ENCODE measurements at places on chromosomes 11 and 22. TPM values are rescaled to one million over a fixed set of nuclear protein-coding genes. Genes with fewer than 3 reads are reported as not detected.

GRCh38 chr22:50599816-50600455 lies 657 bp upstream of the MAPK8IP2 start:
- peak; percentile 88 for DNase-seq

DNA sequence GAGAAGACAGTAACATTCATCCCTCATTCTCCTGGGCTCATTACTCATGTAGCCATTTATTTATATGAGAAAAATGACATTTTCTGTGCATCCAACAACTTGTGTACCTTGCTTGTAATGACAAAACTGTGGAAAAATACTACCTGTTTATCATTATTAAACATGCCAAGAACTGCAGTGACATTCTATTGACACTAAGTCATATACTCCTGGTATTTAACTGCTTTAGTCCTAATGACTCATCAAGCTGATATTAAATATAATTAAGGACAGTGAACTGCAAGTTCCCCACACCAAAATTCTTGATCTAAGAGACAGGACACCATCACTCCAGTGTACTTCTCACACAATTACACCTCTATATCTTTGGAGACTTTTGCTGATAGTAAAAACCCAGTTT lies 1328.7 kb upstream of the RAG2 start:
- DNase-seq, result no peak

DNA sequence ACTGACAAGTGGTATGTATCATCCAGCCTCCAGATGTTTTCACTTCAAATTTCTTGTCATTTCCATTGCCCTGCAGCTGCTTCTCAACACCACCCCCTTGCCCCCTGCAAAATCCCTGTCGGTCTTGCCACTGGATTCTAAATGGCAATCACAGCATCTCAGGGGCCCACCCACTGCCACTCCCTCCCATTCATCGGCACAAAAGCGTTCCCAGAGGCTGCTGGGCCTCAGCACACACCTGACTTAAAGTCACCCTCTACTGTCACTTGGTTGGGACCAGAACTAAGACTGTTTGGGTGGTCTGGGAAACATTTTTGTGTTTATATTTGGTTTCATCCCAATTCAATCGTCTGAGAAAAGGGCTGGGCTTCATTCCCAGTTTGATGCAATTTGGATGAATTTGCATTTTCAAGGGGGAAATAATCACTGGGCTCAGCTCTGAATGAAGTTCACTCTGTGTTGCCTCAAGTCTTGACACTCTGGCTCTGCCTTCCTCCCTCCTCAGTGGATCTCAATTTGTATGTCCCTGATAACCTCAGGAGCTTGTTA lies 27.1 kb downstream of the SYT13 start:
- DNase-seq, result peak; percentile 18

DNA sequence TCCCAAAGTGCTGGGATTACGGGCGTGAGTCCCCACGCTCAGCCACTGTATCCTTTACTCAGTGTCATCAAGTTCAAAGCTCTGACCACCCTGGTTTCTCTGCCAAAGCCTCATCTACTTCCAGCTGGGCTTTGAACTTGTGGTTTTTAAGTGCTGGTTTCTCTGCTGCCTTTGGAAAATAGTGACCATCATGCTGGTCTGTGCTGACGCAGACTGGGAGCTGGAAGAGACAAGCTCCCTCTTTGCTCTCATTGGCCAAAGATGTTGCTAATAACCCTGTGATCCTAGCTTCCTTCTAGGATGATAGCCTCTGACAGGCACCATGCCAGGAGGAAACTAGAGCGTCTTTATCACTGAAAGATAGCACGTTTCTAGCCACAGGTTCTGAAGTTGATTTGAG lies 62.4 kb downstream of the ALX4 start:
- no peak for DNase-seq

DNA sequence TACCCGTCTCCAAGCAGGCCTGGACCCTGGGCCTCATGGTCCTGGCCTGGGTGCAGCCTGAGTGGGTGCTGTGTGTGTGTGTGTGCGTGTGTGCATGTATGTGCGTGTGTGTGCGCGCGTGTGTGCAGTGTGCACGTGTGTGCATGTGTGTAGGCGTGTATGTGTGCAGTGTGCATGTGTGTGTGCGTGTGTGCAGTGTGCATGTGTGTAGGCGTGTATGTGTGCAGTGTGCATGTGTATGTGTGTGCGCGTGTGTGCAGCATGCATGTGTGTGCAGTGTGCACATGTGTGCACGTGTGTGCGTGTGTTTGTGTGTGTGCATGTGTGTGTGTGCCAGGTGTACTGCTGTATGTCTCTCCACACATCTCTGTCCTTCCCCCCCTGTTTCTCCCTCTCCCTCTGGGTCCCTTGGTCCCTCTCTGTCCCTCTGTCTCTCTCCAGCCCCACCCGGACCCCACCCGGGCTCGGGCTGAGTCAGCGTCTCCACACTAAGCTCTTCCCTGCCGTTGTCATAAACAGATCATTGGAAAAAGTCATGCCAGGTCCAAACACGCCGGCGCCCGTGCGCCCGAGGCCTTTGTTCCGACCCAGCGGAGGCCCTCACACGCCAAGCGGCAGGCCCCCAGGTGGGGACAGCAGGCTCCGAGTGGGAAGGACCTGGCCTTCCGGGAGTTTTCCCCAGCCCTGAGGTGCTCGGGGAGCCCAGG lies 34.0 kb downstream of the WNT7B start:
- no peak for DNase-seq

Gene OR5B21
- total RNA-seq, result not detected

Gene RAG2
- 0.15 TPM for total RNA-seq

- DNase-seq, result no peak
Measured at GRCh38 chr11:44165432-44165831, 70.0 kb downstream of the EXT2 start.

DNA sequence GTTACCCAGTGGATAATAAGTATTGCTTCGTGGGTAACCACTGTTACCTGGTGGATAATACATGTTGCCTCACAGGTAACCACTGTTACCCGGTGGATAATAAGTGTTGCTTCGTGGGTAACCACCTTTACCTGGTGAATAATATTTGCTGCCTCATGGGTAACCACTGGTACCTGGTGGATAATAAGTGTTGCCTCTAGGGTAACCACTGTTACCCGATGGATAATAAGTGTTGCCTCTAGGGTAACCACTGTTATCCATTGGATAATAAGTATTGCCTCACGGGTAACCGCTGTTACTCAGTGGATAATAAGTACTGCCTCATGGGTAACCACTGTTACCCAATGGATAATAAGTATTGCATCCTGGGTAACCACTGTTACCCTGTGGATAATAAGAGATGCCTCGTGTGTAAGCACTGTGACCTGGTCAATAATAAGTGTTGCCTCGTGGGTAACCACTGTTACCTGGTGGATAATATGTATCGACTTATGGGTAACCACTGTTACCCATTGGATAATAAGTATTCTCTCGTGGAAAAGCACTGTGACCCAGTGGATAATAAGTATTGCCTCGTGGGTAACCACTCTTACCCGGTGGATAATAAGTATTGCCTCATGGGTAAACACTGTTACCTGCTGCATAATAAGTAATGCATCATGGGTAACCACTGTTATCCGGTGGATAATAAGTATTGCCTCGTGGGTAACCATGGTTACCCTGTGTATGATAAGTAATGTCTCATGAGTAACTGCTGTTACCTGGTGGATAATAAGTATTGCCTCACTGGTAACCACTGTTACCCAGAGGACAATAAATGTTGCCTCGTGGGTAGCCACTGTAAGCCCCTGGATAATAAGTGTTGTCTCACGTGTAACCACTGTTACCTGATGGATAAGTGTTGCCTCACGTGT lies 20.1 kb upstream of the NXPE4 start:
- no peak for DNase-seq

- no peak for DNase-seq
Measured at GRCh38 chr22:42928969-42929837, 72.1 kb upstream of the ARFGAP3 start.

DNA sequence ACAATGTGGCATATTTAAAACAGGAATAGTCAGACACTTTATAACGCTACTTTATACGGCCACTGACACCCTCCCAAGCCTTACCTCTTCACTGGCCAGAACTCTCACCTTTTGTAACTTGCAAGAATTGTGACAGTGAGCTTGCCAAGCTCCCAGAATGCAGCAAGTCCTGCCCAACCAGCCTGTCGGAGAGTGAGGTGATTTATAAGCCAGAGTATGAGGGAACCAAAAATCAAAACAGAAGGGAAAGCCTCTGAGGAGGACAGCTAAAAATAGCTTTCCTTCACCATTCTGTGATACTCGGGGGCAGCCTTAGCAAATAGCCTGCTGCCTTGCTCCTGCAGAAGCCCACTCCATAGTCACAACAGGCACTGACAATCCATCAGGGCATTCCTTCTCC lies 229.7 kb downstream of the FAM76B start:
- no peak for DNase-seq

GRCh38 chr11:112801025-112801816 lies 160.0 kb upstream of the NCAM1 start:
- DNase-seq, result no peak

- DNase-seq, result no peak
Measured at GRCh38 chr11:94528551-94528950, 15.2 kb upstream of the FUT4 start.

DNA sequence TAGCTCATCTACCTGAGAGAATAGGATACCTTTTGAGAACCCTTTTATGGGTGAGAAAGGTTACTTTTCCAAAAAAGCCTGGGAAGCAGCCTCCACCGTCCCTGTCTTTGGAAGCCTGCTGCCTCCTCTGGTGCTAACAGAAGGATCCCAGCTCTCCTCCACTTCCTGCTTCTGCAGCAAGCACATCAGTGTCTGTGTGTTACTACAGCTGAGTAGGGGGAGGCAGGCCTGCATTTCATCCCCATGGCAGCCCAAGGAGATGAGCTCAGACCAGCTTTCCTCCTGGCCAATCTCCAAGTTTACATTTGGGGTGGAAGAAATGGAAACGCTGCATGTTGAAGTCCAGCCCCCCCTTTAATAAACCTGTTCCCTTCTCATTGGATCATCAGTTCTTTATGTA lies 7.4 kb upstream of the CCDC34 start:
- no peak for DNase-seq

DNA sequence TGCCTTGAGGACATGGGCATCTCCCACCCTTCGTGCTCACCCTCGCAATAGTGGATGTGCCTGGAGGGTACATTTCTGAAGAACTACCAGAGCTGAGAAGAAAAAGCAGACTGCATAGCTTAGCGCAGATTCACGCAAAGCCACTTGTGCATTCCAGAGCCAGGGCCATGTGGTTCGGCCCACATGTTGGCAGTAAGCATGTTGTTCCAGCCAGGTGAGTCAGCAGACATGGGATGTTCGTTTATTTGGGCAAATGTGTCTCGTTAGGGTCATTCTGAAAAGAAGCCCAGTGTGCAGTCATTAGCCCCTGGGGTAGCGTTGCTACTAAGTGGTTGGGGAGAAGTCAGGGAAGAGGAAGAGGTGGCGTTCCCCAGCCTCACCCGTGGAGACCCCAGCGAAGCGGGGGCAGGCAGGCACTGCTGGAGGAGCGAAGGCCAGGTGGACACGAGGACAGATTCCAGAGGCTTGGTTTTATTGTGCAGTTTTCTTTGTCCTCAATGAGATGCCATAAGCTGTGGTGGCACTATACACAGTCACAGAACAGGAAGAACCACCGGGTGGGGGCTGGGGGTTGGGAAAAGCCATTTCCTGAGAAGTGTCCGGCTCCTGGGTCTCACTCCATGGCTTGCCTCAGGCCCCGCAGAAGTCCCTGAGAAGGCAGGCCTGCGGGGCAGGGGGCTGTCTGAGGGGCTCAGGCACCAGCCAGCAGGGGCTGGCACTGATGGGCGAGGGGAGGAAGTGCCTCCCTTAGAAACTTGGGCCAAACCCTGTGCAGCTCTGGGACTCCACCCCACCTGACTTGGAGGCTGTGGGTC lies 5.0 kb downstream of the THY1 start:
- DNase-seq, result no peak

- peak; percentile 89 for DNase-seq
Measured at GRCh38 chr11:120952461-120953434, 71.2 kb upstream of the TBCEL start.

DNA sequence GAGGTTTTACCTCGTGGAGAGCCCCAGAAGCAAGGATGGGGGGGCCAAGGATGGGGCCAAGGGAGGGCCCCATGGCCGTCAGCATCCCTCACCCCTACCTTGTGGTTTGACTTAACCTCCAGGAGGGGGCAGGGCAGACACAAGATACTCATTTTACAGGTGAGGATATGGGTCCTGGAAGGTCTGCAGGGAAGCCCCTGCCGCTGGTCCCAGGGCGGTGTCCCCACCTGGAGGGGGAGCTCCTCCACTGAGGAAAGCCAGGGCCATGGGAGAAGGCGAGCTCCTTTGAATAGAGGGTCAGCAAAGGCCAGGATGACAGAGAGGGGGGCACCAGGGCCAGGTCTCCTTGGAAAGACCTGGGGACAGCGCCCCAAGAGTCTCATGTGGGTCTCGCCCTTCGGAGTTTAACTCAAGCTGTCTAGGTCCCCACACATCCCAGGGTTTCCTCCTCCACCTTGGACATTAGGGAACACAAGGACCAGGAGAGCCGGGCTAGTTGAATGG lies 5.9 kb upstream of the ADORA2A start:
- DNase-seq, result peak; percentile 60

GRCh38 chr22:33006220-33006954 lies 51.8 kb downstream of the SYN3 start:
- DNase-seq, result no peak

Gene SLC37A4
- total RNA-seq, result 55.2 TPM

Gene AHNAK
- total RNA-seq, result 14.9 TPM

- DNase-seq, result no peak
Measured at GRCh38 chr11:46364791-46365190, 16.7 kb upstream of the MDK start.

- no peak for DNase-seq
Measured at GRCh38 chr11:3126901-3127691, 38.0 kb downstream of the OSBPL5 start.

Gene POU2AF2
- not detected for total RNA-seq

DNA sequence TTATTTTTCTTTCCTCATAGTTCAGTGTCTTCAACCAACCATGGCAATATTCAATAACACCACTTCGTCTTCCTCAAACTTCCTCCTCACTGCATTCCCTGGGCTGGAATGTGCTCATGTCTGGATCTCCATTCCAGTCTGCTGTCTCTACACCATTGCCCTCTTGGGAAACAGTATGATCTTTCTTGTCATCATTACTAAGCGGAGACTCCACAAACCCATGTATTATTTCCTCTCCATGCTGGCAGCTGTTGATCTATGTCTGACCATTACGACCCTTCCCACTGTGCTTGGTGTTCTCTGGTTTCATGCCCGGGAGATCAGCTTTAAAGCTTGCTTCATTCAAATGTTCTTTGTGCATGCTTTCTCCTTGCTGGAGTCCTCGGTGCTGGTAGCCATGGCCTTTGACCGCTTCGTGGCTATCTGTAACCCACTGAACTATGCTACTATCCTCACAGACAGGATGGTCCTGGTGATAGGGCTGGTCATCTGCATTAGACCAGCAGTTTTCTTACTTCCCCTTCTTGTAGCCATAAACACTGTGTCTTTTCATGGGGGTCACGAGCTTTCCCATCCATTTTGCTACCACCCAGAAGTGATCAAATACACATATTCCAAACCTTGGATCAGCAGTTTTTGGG lies at the start of gene OR51T1:
Gene OR51T1 (plus strand): TSS at position 41 of the 641 bp plus-strand sequence. CDS start 0 bp downstream, at position 41.
- no peak for DNase-seq

Gene SCUBE2
- total RNA-seq, result 42.1 TPM

Gene LRRC74B
- total RNA-seq, result not detected

Measured in neural progenitor cell (in vitro differentiated cells).